ENCODE measurements at places on chromosomes 7 and 10.

- no peak for DNase-seq
These were observed 2.7 kb upstream of the UNCX start for GRCh38 chr7:1229956-1230355.

- DNase-seq, result no peak
These were observed 154.5 kb downstream of the PAXIP1 start for GRCh38 chr7:154848464-154848863.

DNA sequence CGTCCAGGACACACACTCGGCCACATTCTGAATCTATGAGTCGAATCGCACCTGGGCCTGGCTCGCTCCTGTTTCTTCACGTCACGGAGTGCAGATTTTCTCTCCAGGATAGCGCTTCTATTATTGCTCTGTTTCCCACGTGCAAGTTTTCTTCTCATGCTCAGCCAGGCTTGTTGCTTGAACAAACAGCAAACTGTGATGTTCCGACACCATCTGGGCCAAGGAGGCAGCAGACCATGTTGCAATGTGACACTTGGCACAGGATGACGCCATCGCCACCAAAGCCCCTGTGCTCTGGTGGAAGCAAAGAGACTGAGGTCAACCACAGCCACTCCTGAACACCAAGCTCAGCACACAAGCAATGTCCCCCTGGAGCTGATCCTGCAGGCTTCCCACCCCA, 507.1 kb upstream of the ADARB2 start:
- no peak for DNase-seq

- DNase-seq, result no peak
These were observed 39.1 kb downstream of the VOPP1 start for GRCh38 chr7:55533050-55533728.

GRCh38 chr10:104435822-104436221, 82.2 kb downstream of the CFAP58 start:
- DNase-seq, result no peak

DNA sequence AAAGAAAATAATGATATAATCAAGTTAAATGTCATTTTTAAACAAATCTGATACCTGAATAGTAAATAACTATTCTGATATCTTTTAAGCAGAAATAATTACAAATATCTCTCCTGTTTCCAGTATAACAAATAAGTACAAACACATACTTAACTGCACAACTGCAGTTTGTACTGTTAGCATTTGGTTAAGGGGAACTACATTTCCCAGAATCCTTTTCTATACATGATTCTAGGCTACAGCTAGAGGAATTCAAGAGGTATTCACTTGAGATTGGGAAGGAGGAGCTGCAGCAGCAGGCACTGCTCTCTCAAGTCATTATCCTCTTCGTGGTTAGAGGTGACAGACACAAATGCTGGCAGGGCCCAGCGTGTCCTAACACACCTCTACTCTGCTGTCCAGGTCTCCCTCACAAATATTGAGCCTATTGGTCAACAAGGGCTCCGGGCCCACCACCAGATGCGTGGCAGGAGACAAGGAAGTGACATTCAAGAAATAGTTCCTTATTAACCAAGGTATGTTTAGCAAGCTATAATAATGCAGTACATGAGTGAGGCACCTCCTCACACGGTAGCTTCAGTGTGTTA, 255.1 kb upstream of the MKLN1 start:
- no peak for DNase-seq

DNA sequence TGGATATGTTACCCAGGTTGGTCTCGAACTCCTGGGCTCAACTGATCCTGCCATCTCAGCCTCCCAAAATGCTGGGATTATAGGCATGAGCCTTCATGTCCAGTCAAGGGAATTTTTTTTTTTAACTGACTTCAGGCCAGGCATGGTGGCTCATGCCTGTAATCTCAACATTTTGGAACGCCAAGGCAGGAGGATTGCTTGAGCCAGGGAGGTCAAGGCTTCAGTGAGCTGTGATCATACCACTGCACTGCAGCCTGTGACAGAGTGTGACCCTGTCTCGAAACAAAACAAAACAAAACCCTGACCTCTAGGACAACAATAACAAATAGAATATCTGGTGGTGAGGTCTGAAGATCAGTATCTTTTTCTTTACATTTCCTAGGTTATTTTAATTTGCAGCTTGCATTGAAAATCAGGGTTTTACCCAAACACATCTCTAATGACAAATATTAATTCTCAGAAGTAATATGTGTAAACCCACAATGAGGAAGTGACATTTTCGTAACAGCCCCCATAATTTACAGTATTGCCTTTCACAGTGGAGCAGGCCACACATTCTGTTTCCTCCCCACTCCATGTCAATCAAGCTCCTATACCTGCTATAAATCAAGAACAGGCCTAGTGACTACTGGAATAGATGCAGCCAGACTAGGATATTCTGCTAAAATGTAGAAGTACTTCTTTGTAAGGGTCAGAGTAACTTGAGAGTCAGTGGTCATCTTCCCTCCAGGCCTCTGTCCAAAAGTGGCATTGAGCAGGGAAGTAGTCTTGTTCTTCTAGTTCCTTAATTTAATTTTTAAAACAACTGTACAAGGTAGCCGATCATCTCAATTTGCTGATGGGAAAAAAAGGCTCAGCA, 43.3 kb upstream of the ECHDC3 start:
- DNase-seq, result no peak

GRCh38 chr7:19066170-19066569, 51.3 kb downstream of the TWIST1 start:
- no peak for DNase-seq

GRCh38 chr7:157900011-157900410, 563.2 kb downstream of the DNAJB6 start:
- no peak for DNase-seq

DNA sequence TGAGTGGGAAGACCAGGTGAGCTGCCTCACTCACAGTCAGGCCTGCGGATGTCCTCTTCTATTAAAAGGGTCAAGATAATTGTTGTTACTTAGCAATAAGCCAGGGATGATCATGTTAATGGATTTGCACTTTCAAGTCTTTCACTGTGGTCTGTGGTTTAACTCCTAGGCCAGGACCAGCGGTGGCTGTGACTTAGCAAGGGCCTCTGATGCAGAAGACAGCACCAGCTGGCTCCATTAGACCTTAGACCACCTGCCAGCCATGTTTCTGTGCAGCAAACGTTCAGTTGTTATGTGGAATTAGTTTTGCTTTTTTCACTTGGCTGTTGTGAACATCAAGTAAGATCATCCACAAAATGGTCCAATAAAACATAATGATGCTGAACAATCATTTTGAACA, 537.3 kb downstream of the TNS3 start:
- no peak for DNase-seq

DNA sequence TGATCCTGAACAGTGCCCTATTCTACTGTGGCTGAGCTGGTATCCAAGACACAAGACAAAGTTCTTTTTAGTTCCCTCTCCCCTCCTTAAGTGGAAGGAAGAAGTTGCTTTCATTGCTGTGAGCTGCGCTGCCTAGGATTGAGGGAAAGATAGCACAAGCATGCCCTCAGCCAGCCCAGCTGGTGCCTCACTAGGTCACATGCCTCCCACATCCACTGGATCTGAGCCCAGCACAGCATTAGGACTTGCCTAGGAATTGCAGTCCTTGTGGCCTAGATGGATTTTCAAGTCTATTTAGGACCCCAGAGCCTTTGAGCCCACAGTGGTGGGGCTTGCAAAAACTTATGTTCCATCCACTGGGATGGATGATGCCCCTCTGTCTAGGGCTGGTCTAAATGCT, 214.2 kb downstream of the ZNF248 start:
- no peak for DNase-seq

GRCh38 chr10:36534471-36535002, 590.9 kb upstream of the ANKRD30A start:
- DNase-seq, result no peak

GRCh38 chr7:105990141-105990540, 27.1 kb downstream of the CDHR3 start:
- no peak for DNase-seq

GRCh38 chr7:102186306-102186705, 100.4 kb upstream of the SH2B2 start:
- DNase-seq, result no peak

DNA sequence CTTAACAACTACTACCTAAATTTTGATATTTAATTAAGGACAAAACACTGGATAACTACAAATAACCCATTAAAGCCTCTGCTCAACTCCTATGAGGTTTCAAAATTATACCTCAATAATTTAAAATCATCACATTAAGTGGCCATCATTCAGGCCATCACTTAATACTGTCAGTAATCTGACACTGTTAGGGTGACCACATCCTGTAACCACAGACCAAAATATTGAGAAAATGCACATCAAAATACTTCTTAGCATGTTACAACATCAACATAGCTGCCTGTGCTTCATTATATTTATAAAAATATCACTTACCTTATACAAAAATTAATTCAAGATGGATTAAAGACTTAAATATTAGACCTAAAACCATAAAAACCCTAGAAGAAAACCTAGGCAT, 23.3 kb downstream of the SEM1 start:
- DNase-seq, result no peak

GRCh38 chr7:64807731-64808365, 13.6 kb downstream of the ZNF138 start:
- no peak for DNase-seq

DNA sequence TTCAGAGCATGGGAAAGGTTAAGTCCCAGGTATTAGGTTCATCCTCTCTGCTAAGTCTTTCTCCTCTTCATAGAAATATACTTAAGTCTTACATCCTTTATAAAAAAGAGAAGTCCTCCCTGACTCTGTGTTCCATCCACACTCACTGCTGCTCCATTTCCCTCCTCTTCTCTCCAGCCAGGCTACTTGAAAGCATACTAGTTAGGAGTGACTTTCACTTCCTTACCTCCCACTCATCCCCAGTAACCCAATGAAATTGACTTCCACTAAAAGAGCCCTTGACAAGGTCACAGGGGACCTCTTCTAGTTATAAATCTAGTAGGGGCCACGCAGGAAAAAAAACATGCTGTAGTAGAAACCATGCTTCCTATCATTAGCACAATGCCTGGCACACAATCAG, 133.1 kb upstream of the AGK start:
- DNase-seq, result no peak

DNA sequence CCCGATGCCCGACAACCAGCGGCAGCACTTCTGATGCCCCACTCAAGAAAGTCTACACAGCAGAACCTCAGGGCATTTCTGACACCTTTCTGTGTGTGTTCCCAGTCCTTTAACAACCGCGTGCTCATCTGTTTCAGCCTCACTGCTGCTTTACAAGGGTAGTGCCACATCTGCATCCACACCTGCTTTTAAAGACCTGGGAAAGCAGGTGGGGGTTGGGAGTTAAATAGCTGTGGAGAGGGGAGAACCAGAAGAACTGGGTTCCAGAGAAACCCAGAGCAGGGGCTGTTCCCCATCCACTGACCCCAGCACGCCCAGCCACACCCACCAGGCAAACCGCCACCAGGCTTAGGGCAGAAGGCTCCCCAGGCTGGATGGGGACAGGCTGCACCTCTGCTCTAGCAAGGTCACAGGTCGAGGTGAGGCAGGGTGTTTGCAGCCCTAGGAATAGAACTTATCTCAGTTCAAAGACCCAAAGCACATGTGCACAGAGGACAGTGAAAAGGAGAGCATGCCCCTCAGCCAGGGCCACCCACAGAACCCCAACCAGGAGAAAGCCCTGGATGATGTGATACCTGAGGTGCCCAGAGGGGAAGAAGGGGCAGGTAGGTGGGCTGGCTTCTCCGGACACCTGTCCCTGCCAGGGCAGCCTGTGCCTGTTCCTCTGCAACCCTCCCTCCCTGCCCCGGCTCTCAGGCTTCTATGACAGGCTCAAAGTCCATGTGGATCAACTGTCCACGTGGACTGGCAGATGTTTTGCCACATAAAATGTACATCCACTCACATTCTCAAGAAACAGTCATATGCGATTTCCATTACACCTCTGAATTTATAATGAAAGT, 51.3 kb downstream of the COBL start:
- DNase-seq, result no peak

GRCh38 chr7:84735011-84735410, 451.8 kb downstream of the SEMA3D start:
- no peak for DNase-seq

Data from lower leg skin (tissue), 4 donors.